ENCODE measurements at places on chromosomes 2 and 18.

GRCh38 chr2:99876956-99877355 lies 265.4 kb downstream of the AFF3 start:
- DNase-seq = no peak

DNA sequence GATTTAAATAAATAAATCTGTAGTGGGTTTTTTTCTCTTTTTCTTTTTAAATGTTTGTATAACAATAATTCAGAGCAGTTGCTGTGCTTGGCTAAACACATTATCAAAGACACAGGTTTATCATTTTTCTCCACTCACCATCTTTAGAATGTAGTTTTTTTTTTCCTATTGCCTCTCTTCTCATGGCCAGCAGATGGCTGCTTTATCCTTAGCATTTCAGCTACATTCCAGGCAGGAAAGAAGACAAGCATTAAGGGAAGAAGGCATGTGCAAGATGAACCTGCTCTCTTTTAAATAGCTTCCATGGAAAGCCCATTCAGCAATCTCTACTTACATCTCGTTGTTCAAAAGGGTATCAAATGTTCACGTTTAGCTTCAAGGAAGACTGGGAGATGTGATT lies 42.6 kb downstream of the ARHGAP15 start:
- DNase-seq = no peak

DNA sequence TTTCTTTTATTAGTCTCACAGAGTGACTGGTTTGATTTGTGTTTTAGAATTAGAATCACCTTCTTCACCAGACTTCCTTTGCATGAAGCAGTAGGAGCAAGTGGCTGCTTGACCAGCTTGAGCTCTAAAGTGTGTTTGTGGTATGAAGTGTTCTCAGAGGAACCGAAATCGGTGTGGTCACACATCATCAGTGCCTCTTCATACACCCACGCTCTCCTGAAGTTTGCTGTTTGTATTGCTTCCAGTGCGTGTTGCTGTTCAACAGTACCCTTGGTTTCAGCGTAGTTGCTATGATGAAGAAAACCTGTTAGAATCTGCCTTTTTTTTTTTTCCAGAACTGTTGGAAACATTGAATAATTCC lies 77.9 kb downstream of the LIMS1 start:
- peak; percentile 46 for DNase-seq

DNA sequence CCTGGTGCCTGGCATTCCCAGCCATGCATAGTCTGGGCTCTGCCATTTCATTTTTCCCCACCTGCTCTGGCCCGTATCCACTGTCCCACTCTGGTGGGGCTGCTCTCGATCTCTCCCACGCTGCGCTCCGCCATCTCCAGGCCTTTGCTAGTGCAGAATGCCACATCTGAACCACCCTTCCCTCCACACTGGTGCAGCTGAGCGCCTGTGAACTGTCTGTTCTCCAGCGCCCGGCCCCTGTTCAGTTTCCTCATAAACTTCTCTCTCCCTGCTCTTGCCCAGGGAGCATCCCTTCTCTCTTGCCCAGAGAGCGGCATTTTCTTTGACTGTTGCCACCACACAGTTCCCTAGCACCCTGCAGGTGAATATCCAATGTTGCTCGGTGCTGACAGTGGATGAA lies 21.5 kb downstream of the POMC start:
- DNase-seq = no peak

DNA sequence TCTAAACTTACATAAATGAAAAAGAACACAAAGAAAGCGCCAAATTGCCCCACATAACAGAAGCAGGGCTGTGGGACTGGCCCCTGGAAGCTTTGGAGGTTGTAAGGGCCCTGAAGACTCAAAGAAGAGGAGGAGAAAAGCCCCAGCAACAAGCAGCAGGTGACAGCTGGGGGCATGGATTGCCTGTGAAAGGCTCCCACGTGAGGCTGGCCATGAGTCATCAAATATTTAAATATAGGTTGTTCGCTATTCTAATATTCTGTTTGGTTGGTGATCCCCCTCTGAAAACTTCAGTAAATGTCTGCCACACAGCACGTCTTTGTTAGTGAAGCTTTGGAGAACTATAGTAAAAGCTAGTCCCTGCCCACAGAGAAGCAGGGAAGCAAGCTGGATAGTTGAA lies 132.4 kb downstream of the MREG start:
- no peak for DNase-seq

GRCh38 chr18:75530118-75530517 lies 102.6 kb upstream of the SMIM21 start:
- no peak for DNase-seq

DNA sequence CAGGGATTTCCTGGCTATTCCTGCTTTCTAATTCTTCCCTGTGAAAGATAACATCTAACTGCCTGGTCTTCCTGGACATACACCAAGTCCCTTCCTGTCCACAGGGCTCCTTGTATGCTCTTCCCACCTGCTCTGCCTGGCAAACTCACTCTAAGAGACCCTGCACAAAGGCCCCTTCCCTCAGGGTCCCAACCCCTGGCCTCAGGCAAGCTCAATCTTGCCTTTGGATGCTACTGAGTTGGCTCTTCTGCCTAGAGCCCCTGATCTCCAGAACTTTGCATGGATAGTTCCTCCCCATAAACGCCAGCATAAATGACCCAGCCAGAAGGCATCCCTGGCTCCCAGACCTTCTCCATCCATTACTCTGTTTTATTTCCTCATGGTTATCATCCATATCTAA lies 98.3 kb upstream of the OTOS start:
- no peak for DNase-seq

GRCh38 chr2:65228263-65228750 lies 676 bp downstream of the ACTR2 start:
- peak; percentile 7 for DNase-seq

- DNase-seq = no peak
Measured at GRCh38 chr2:146632707-146633106, 1212.1 kb upstream of the ACVR2A start.

- no peak for DNase-seq
Measured at GRCh38 chr2:83844490-83844889, 614.6 kb downstream of the SUCLG1 start.

DNA sequence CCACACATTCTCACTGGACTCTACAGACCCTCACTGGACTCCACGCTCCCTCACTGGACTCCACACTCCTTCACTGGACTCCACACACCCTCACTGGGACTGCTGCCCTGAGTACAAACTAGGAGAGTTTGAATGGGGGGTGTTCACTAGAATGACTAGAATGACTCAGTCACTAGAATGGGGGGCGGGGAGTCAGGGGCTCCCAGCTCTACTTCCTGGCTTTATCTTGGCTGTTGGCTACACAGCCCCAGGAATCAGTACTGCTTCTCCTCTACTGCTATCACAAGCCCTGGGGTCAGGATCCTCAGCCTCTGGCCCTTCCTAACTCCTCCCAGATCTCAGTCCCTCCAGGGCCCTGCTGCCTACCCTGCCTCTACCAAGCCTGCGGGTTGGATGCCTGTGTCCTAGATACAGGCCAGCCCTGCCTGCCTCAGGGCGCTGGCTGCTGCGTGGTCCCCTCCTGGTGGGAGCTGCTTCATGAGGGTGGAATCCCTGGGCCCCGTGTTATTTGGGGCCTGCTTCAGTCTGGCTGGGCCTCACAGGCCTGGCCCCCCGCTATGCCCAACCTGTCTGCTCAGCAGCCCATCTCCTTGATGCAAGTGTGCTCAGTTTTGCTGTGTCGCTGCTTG lies 7.8 kb downstream of the PTMA start:
- DNase-seq = no peak

GRCh38 chr2:109256921-109257320 lies 127.9 kb downstream of the SH3RF3 start:
- DNase-seq = no peak
